Kidney (tissue), 22 donors: ENCODE measurements at places on chromosomes 3 and 15. TPM values are rescaled to one million over a fixed set of nuclear protein-coding genes. Genes with fewer than 3 reads are reported as not detected.

DNA sequence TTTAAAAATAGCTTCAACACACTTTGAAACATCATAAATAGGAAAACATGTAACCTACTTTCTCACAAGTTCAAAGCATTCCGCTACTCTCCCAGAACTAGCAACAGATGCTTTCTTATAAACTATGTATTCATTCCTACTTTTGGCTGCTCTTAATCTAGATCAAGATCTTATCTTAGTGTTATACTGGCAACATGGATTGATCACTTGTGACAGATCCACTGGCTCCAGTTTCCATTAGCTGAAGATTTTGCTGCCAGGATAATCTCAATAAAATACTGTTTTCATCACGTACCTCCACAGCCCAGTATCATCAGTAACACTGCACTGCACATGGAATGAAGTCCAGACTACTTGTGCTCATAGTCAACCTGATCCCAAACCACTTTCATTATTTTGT is 491.7 kb upstream of the AGTR1 start:
- DNase-seq = no peak

DNA sequence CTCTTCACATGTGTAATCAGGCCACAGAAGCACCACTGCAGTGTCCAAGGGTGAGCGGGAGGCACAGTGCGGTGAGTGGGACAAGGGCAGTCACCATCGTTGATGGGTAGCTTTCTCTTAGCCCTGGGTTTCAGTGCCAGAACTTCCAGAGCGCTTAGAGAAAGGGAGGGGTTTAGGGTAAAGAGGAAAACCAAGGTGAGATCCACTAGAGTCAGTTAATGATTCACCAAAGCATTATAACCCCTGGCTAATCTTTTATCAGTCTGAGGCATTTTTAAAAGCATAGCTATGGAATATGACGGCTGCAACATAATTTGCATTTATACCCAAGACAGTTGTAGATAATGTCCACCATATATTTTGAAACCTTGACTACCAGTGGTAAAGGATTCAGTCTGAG is 94.8 kb downstream of the SHQ1 start:
- no peak for DNase-seq

The AP3S2 gene
- 42.9 TPM for total RNA-seq

The ABHD14A gene
- 20.7 TPM for total RNA-seq

- no peak for DNase-seq
These were observed 195.5 kb downstream of the BCHE start for GRCh38 chr3:165641569-165642310.

GRCh38 chr3:195451373-195452015 is 8.7 kb upstream of the ACAP2 start:
- DNase-seq = no peak

DNA sequence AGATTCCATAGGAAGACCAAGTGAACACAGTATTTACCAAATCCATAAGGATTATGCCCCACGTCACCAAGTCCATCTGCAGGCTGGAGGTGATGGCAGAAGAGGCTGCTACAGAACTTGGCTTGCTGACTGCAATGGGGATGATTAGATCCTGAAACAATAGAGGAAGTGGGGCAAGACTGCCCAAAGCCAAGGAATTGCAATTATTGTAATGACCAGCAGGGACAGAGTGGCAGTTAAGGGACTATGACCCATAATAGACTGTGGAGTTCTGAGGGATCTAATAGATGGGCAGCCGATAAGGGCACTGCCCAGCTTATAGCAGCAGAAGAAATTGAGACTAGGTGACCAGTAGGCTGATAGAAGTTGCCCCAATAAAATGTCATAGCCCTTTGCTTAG is 108.4 kb downstream of the MINAR1 start:
- DNase-seq = no peak

DNA sequence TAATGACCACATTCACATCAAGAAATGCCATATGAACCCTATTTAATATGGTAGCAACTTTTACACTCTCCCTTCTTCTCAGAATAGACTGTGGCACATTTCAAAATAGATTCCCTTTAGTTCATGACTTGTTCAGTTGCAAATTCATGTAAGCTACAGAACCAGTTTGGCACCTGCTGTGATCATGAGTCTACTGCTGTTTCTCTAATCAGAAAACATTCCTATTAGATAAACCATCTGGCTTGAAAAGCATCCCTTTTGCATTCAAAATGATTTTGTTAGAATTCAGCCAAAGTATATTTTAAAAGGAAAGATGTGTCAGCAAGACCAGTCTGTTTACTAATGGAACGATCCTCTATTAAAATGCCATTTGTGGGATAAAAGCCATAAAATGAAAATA is 304.4 kb downstream of the BCHE start:
- no peak for DNase-seq

GRCh38 chr3:116806351-116806750 is 96.8 kb downstream of the TUSC7 start:
- no peak for DNase-seq

DNA sequence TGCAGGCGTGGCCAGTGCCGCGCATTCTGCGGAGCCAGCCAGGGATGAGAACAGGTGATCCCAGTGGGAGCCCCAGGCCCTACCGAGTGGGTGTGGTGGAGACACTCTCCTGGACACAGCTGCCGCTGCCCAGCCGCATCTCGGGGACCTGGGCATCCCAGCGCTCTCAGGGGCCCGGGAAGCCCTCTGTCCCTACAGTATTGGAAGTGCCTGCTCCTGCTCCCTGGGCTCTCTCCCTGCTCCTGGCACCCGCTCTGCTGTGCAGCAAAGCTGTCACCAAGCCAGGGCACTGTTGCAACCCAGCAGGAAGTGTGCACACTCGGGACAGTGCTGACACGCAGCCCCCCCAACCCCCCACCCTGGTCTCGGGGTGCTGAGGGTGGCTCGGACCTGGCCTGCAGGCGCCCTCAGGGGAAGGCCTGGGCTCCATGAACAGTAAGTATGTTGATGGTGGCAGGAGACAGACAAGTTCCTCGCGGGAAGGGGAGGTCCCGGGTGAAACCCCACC is 1177.4 kb upstream of the GBE1 start:
- peak; percentile 55 for DNase-seq

The DUOXA1 gene
- 1.4 TPM for total RNA-seq

The GTPBP8 gene
- 13.7 TPM for total RNA-seq

DNA sequence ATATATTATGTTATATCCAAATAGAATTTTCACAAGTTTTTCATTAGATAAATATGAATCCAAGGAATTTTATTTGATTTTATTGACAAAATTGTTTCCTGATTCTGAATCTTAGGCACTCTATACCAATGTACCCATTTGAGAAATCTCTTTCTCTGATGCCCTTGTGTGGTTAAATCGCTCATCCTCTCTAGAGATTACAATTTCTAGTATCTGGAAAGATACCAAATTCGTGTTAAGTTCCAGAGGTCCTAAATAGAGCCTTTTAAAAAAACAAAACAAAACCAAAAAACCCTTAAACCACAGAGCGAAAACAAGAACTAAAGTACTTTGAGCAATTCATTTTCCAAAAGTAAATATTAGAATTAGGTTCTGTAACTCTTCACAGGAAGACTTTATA is 20.0 kb downstream of the SATB1 start:
- DNase-seq = no peak

GRCh38 chr3:57694146-57694545 is 1.3 kb upstream of the DENND6A start:
- DNase-seq = no peak

The HHLA2 gene
- 5.1 TPM for total RNA-seq

- no peak for DNase-seq
These were observed 49.8 kb downstream of the ZDHHC3 start for GRCh38 chr3:44926172-44926571.

The CFAP20DC gene
- total RNA-seq = 3.2 TPM

DNA sequence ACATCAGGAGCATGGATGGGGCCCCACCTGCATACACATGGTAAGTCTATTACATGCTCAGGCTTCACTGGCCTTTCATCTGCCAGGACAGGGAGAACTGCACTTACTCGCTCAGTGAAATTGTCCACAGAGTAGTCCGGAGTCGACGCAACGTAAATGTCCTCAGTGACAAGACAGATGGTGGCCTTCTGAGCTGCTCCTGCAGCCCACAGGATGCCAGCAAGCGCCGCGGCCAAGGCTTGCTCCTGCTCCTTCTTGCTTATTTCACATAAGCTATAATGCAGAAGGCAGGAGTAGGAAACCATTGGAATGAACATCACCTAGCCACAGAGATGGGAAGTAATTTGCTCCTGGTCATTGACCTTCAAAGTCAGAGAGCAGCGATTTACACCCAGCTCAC is 14.4 kb downstream of the MINDY4B start:
- DNase-seq = no peak

The IL20RB gene
- total RNA-seq = 0.79 TPM

GRCh38 chr3:32245200-32245599 is 6.7 kb downstream of the CMTM8 start:
- DNase-seq = no peak

DNA sequence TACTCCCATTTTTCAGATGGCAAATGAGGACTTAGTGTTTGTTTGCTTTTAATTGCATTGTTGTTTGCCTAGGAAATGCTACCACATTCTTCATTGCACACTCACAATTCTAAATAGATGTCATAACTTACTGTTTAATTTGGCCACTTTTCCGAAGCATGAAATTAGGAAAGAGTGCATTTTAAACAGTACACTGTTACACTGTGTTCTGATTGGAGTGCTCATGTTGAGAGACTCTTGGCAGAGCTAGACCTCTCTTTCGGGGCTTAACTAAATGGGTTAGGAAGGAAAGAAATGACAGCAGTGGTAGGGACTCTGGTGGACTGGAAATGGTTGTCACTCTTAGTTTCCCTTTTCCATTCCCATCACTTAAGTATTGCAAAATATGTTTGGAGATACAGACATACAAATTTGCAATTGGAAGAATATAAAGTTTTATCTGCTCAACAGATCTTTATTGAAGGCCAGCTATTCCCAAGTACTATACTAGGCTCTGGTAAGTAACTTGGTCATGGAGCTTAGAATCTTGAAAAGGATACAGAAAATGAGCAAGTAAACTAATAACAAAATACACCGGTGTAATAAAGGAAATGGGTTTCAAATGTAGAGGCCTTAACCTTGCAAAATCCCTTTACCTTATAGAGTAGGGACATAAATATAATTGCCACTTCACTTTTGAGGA is 90.2 kb downstream of the DCUN1D1 start:
- no peak for DNase-seq

GRCh38 chr3:136819392-136819730 is 435 bp downstream of the SLC35G2 start:
- peak; percentile 43 for DNase-seq

DNA sequence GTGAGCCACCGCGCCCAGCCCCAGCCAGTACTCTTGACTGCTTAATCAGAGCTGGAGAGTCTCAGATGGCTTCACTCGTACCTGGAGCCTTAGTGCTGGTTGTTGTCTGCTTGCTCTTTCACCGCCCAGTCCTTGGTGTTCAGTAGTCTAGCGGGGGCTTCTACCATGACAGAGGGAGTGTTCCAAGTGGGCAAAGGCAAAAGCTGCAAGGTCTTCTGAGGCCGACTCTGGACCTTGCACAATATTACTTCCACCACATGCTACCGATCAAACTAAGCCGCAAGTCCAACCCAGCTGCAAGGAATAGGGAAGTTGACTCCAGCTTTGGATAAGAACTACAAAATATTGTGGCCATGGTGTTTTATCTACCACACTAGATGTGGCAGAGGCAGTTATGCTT is 6.6 kb downstream of the PARL start:
- no peak for DNase-seq

DNA sequence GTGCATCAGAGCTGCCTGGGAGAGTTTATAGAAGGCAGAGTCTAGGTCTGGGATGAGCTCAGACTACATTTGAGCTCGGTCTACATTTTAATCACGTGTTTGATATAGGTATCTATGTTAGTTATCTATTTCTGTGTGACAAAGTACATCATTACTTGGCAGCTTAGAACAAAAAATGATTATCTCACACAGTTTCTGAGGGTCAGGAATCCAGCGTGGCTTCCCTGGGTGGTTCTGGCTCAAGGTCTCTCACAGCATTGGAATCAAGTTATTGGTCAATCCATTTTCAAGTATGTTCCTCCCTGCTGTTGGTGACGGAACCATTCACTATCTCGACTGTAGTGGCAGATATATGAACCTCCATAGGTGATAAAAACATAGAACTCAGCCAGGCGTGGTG is 71.7 kb downstream of the ABHD5 start:
- no peak for DNase-seq

GRCh38 chr3:101066711-101067129 is 73.5 kb upstream of the ABI3BP start:
- DNase-seq = no peak

DNA sequence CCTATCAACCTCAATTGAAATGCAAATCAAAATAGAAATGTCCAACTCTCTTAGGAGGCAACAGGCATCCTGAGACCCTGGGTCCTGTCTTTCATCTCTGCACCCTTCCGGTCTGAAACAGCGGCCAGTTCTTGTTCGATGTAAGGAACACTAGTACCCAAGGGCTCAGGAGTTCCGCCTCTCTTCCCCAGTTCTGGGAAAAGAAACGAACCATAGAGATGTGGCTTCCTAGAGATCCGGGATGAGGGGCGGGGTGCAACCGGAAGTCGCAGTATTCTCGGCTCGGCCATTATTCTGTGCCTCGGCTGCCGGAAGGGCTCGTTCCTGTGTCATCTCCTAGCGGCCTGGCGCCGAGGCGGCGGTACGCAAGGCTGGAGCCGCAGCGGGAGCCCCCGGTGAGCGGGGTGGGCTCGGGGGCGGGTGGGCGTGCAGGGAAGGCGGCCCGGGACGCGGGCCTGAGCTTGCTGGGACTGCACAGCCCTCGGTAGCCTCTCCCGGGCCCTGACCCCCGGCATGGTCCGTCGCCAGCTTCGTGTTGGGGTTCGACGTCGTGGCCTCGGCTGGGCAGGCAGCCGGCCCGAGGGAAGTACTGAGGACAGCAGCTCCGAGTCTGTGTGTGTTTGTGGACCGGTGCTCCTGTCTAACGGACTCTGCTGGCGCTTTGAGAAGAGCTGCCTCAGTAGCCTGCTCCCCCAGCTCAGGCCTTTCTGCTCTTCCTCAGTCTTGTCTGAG is at the start of gene ZNF197:
ZNF197 (plus strand) TSS at position 288 of the 732 bp plus-strand sequence. CDS start 4,119 bp downstream, outside the sequence.
- peak; percentile 92 for DNase-seq

- DNase-seq = peak; percentile 23
These were observed 27.2 kb downstream of the LRRC2 start for GRCh38 chr3:46538803-46539442.

- no peak for DNase-seq
These were observed 23.1 kb downstream of the AADAC start for GRCh38 chr3:151837057-151837456.

DNA sequence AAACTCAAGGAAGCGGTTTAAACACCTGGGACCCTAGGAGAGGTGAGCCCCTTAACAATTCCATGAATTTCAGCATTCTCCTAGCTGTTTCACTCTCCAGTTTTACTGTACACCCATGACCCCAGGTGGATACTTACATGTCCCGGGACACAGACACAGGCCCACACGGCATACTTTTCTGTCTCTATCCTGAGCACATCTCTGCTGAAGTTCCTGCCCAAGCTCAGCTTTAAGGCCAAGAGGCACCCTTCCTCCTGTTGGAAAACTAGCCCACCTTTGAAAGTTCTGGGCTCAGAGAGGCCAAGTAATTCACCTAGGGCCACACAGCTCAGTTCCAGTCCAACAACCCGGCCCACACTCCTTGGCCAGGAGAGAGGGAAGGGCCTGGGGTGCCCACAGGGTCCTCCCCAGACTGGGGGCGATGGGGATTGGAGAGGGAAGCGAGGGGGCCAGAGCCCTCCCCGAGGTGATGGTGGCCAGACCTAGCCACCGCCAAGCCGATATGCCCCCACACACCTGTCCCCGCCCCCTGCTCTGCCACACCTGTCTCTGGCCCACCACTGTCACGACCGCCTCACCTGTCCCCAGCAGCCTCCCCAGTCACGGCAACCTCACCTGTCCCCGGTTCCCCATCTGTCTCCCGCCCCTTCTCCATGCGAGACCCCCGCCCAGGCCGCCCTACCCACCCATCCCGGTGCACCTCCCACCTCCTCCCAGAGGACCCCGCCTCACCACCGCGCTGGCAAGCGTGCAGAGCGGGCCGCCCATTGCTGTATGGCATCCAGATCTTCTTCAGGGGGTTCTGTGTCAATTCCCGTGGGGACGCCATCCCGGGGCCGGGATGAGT is 431 bp downstream of the PFKFB4 start:
- DNase-seq = no peak
